Effector memory CD4-positive, alpha-beta T cell (primary cell): ENCODE measurements at places on chromosomes 1 and 21.

DNA sequence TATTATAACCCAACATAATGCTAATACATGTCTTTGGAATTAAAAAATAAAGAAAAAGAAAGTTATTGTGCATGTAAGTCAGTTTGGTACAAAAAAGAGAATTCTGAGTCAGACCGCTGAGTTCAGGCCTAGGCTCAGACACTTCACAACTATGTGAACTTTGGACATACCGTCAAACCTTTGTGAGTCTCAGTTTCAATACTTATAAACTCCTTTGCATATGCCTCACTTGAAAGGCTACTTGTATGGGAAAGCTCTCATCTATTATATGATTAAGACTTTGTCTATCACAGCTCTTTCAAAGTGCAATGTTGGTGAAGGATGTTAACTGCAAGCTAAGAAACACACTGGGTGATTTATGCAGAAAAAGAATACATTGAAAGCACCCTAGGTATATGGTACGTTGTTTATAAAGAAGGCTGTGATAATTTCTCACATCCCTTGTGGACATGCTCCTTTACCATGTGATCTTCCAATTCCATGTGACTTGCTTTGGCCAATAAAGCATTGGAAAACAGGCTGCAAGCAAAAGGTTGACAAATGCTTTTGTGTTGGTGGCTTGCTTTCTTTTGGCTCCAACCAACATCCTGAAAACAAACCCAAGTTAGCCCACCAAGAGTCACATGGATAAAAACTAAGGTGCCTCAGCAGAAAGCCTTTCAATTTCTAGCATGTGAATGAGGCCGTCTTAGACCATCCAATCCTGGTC, 49.6 kb downstream of the INTS7 start:
- H3K4me3 ChIP-seq: no peak overlapping the region
- H3K27me3 ChIP-seq: no peaks in the 10 kb centered on the region
- no peaks in the 10 kb centered on the region for H3K4me1 ChIP-seq
- H3K27ac ChIP-seq: no peak overlapping the region
- no peak for DNase-seq

- no peak for DNase-seq
Measured at GRCh38 chr1:246078126-246078887, 428.8 kb downstream of the SMYD3 start.

- H3K27me3 ChIP-seq: no peaks in the 10 kb centered on the region
- no peak for DNase-seq
- peaks cover 26% of the 10 kb centered on the region for H3K4me1 ChIP-seq
- H3K36me3 ChIP-seq: no peaks in the 10 kb centered on the region
- H3K27ac ChIP-seq: no peak overlapping the region
Measured at GRCh38 chr1:25795211-25795610, 4.8 kb upstream of the SELENON start.

GRCh38 chr1:43878854-43879253, 54.7 kb upstream of the ARTN start:
- no peaks in the 10 kb centered on the region for H3K4me1 ChIP-seq
- no peak overlapping the region for H3K4me3 ChIP-seq
- no peak overlapping the region for H3K27ac ChIP-seq
- no peaks in the 10 kb centered on the region for H3K27me3 ChIP-seq

- H3K27me3 ChIP-seq: no peaks in the 10 kb centered on the region
- H3K4me1 ChIP-seq: peaks cover 11% of the 10 kb centered on the region
Measured at GRCh38 chr1:25572708-25573590, 29.5 kb downstream of the LDLRAP1 start.

DNA sequence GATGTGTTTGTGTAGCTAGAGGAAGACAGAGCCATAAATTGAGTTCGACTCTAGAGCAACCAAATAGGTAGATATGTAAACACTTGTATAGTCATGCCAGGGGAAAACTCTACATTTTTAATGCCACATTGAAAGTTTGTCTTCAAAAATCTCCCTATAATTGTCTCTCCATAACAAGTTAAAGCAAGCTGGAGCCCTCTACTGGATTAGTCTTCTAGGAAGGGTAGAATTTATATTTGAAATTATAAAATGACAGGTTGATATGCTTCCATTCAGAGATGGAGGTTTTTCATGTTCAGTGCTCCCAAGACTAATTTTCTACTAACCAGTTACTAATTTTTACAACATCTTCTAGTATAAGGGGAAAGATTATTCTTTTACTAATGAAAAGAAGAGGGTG, 13.1 kb upstream of the COL24A1 start:
- H3K36me3 ChIP-seq: no peaks in the 10 kb centered on the region
- no peak overlapping the region for H3K27ac ChIP-seq
- H3K27me3 ChIP-seq: no peaks in the 10 kb centered on the region
- DNase-seq: no peak
- no peaks in the 10 kb centered on the region for H3K4me1 ChIP-seq

GRCh38 chr1:21510885-21511578, 1.8 kb downstream of the ALPL start:
- H3K36me3 ChIP-seq: no peaks in the 10 kb centered on the region
- H3K27me3 ChIP-seq: peaks cover 28% of the 10 kb centered on the region
- no peak overlapping the region for H3K4me3 ChIP-seq
- H3K4me1 ChIP-seq: peaks cover 5% of the 10 kb centered on the region
- no peak for DNase-seq

GRCh38 chr1:155339515-155340097, 18.9 kb downstream of the RUSC1 start:
- H3K27me3 ChIP-seq: no peaks in the 10 kb centered on the region
- no peak for DNase-seq
- H3K36me3 ChIP-seq: peaks cover 71% of the 10 kb centered on the region
- H3K4me3 ChIP-seq: no peak overlapping the region
- no peaks in the 10 kb centered on the region for H3K4me1 ChIP-seq

GRCh38 chr1:209190591-209191261, 392.8 kb upstream of the CAMK1G start:
- no peaks in the 10 kb centered on the region for H3K4me1 ChIP-seq
- DNase-seq: no peak
- H3K27ac ChIP-seq: no peak overlapping the region
- no peaks in the 10 kb centered on the region for H3K36me3 ChIP-seq

- no peaks in the 10 kb centered on the region for H3K27me3 ChIP-seq
- H3K4me3 ChIP-seq: no peak overlapping the region
- H3K4me1 ChIP-seq: no peaks in the 10 kb centered on the region
- DNase-seq: no peak
Measured at GRCh38 chr1:48033495-48034045, 36.4 kb upstream of the TRABD2B start.
